Left renal cortex interstitium (tissue), 4 donors: ENCODE measurements at places on chromosomes 3 and 15. TPM values are rescaled to one million over a fixed set of nuclear protein-coding genes. Genes with fewer than 3 reads are reported as not detected.

TGM4 gene
- polyA plus RNA-seq: not detected

TMEM108 gene
- polyA plus RNA-seq: 3.2 TPM

SI gene
- polyA plus RNA-seq: not detected

QARS1 gene
- 286 TPM for polyA plus RNA-seq

LRRC3B gene
- 2.3 TPM for polyA plus RNA-seq

GXYLT2 gene
- 12.4 TPM for polyA plus RNA-seq

KNG1 gene
- polyA plus RNA-seq: 138 TPM

HRH1 gene
- polyA plus RNA-seq: 1.5 TPM

HESX1 gene
- polyA plus RNA-seq: 4.3 TPM

PLSCR5 gene
- polyA plus RNA-seq: not detected

DNA sequence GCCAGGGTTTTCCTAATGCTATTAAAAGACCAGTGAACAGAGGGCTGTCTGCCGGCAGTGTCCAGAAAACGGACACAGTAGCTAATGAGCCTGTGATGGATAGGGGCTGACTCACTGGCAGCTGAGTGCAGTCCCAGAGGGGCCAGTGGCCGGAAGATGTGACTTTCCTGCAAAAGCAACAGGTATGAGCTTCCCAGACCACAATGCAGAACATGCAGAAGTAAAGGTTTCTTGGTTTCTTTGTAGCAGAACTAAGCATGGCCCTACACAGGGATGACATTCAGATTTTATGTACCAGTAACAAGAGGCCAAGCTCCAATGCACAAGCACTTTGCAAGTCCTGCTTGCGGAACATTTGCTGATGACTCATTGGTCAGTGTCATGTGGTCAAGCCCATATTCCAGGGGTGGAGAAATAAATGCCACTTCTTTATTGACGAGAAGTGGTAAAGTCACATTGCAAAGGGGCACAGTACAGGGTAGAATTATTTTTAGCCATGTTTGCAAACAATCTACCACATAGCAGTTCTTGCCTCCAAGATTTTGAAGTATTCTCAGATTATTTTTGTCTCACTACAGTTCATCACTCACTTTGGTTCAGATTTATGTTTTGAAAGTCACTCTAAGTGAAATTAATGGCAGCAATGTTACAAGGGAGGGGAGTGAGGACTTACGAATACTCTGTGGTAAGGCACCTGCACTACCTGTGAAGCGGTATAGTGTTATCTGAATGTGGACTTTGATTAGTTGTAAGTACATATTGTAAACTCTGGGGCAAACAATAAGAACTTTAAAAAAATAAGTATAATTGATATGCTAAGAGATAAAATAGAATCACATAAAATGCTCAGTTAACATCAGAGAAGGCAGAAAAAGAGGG is 263.3 kb downstream of the ABHD5 start:
- DNase-seq: peak; percentile 15

DNA sequence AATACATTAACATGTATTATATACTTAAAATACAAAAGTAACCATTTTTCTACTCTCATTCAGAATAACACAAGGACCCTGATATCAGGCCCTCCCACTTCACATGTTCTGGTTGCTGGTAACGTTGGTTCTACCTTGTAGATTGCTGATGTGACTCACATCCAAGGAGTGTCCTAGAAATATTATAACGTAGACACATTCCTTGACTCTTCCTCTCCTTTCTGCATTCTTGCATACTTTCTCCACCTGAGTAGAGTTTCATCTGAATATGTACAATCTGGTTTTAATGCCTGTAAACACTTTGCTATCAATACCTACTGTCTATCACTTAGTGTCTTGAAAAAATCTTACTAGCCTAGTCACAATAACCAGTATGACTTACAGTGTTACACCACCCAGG is 35.0 kb upstream of the NEDD4 start:
- DNase-seq: no peak

DNA sequence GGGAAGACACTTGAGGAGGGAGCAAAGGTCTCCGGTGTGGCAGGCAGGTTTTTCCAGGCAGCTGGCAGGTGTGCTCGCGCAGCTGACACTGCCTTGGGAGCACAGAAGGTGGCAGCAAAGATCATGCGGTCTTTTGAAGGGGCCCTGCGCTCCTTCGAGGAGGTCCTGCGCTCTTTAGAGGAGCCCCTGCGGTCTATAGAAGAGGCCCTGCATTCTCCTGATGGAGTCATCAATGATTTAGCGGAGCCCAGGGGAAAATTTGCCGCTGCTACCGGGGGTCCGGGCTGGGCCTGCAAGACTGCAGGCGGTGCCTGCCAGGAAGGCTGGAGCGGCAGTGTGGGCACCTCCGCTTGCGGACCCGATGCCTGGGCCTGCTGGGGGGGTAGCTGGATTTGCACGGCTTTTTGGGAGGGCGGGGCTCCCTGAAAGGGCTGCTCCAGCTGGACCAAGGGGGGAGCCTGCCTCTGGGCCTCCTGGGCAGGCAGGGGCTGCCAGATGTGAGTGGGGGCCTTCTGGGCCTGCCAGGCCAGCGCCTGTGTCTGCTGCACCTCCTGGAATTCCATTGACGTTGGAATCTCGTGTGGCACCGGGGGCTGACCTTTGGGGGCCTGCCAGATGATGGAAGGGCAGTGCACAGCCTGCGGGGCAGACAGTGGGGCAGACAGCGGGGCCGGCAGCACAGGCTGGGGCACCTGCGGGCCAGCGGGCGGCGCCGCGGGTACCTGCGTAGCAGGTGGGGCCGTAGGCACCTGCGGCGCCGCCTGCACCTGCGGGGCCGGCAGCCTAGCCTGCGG is 2.1 kb downstream of the MAGEL2 start:
- no peak for DNase-seq

GRCh38 chr3:146390006-146390772 is 79.2 kb downstream of the PLSCR2 start:
- DNase-seq: peak; percentile 10

DNA sequence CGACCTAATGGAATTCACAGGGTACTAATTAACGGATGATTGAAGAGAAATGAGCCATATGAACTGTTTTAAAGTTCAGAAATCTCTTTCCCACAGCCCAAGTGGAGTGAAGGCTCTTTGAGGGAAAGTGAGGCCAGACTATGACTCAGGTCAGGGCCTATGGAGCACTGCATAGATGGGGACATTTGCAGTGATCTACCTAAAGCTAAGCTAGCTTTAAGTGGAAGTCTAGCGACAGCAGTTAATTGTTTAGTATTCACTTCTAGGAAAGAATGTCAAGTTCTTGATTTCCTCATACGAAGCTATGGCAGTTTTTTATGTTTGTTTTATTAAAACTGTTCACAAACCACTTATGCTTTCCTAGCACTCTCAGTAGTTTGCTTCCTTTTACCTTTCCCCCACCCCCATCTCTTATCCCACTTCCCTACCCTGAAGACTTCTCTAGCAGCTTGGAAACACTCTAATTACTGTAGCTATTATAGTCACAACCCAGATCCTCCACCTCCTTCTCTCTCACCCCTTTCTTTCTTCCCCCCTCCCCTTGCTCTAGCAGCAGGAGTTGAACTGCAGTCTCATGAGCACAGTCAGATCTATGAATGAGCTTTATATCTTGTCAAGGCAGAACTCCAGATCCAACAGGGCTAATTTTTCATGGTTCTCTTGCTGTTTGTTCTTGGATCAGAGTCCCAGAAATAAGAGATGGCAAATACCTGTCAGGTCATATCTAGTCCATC is 6.2 kb downstream of the ZNF609 start:
- no peak for DNase-seq

DNA sequence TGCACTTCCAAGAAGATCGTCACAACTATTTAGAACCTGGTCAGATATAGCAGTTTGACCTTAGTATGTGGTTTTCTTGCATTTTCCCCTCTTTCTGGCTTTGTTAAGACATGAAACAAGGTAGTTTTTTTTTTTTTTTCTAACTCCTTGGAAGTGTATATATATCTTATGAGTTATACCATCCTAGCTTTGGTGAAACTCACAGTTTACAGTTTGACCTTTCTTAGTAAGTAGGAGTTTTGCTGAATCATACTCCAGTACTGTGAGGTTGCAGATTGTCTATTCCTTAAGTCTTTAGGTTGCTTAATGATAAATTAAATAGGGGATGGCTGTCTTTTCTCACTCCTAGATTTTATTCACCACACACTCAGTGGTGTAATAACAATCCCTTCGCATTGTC is 325.0 kb downstream of the RBMS3 start:
- DNase-seq: no peak

- no peak for DNase-seq
These were observed 509.1 kb downstream of the SHQ1 start for GRCh38 chr3:72338942-72339669.

DNA sequence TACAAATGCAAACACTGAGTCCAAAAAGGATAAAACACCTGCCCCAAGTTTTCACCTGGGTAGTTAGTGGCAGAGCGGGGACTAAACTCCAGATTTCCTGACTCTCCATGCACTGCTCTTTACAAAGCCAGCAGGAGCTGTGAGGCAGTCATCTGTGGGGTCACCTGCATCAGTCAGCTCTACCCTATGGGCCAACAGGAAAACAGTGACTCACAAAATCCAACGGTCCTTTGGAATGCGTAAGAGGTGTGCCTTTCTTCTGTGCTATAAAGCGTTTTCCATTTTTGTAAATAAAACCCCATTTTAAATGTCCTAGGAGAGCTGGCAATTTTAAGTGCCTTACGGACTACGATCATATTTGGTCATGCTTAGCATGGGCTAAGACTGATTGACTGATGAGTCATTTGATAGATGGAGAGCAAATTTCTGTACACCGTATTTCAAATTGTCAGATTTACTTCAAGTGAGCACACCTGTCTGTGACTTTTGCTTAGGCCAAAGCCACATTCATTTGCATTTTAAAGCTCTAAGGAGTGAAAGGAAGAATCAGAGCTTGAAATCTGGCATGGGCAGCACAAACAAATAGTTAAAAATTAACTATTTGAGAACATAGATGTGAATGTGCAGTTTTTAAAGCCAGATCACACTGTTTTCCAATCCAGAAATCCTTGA is 4.4 kb upstream of the COL8A1 start:
- DNase-seq: no peak

- no peak for DNase-seq
These were observed 420.3 kb upstream of the CFAP20DC start for GRCh38 chr3:59469948-59470723.

- DNase-seq: no peak
These were observed 6.7 kb downstream of the ZDHHC3 start for GRCh38 chr3:44969154-44969827.

GRCh38 chr3:51445544-51446280 is 54.1 kb downstream of the DCAF1 start:
- no peak for DNase-seq

DNA sequence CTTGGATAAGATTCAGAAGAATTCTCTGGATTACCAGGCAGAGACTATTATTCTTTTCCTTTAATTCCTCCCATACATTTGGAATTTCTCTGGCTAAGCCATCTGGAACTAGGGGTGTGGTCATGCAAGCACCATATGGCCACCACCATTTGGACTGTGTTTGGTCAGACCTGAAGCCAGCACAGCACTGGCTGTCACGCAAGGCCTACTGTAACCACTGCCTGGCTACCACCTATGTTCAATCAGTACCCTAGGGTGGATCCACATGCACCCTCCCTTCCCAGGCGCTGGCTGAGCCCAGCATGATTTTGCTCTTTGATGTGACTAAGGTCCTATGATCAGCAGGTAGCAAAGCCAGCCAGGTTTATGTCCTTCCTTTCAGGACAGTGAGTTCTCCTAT is 287.8 kb upstream of the GOLIM4 start:
- no peak for DNase-seq

DNA sequence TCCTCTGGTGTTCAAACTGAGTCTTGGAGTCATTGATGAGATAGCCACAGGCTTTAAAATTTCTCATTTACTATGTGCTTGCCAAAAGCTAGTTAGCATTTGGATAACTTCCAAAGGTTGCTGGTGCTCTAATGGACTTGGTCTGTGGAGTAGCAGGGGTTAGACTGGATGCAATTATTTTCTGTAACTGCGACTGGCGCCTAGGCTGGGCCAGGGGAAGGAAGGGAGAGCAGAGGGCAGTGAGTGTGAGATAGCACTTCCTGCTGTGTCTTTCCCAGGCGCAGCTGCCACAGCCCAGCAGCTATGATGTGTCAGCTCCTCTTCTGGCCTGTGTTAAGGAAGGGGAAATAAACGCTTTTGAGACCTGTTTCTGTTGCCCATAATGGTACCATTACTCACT is 98.6 kb downstream of the MYRIP start:
- no peak for DNase-seq

DNA sequence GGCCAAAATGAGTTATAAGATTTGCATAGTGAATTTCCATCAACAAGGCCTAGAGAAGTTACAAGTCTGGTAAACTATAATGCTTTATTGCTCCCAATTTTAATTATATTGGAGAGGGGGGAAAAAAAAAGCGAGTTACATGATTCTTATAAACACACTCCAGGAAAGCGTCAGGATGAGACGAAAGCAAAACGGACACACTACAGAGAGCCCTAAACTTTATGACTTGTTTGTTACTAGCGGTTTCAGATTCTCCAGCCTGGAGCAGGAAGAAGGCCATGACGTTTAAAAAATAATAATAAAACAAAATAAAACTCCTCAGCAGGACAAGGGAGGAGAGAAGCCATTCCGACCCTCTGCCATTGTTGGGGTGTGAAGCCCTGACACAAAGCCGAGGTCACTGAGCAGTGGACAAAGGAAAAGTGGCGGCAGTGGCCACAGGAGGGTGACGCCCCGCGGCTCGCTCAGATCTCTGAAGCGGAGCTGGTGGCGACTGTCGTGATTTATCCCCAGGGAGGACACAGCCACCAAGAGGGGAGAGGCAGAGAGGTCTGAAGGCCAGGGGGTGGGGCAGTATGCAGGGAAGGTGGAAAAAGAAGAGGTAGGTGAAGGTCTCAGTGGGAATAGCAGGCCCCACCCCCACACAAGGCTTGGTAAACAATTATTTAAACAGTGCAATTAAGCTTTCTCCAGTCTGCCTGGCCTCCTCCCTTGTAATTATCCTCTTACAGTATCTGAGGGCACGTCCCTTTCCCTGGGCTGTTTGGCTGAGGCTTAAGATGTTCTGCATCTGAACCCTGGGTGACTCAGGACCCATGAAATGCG is 45.3 kb downstream of the ADAMTS9 start:
- no peak for DNase-seq

GRCh38 chr15:63678393-63678792 is 81.2 kb downstream of the FBXL22 start:
- DNase-seq: no peak

GRCh38 chr15:69395460-69395859 is 18.7 kb upstream of the KIF23 start:
- no peak for DNase-seq

DNA sequence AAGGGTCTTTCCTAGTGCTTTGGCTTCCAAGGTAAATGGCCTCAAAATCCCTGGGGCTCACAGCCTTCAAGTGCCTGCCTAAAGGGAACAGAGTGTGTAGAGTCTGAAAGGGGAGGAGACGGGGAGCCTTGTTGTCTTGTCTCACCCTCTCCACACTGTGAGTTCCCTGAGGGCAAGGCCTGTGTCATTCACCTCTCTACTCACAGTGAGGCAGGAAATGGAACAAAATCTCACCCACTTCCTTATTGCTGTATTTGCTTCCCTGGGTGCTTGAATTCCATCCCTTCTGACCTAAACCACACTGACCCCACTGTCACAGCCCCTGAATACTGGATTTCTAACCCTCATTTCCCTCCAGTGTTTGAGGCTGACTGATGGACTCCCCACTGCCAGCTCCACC is 197.5 kb downstream of the EPHB1 start:
- no peak for DNase-seq

- DNase-seq: peak; percentile 33
These were observed 69.2 kb upstream of the ICE2 start for GRCh38 chr15:60548101-60548500.
